ENCODE measurements at places on chromosomes 5 and 9. TPM values are rescaled to one million over a fixed set of nuclear protein-coding genes. Genes with fewer than 3 reads are reported as not detected.

The BRD3OS gene
- polyA plus RNA-seq = 22.8 TPM

The COMMD10 gene
- 62.5 TPM for polyA plus RNA-seq

The RECK gene
- polyA plus RNA-seq = 29.4 TPM

The DAB2 gene
- 204 TPM for polyA plus RNA-seq

The TRIM7 gene
- polyA plus RNA-seq = 0.13 TPM

The PCDHB9 gene
- polyA plus RNA-seq = 4.9 TPM

The PCDHB3 gene
- 2.6 TPM for polyA plus RNA-seq

The GDNF gene
- 12.9 TPM for polyA plus RNA-seq

The CCNI2 gene
- polyA plus RNA-seq = 2.6 TPM

The TEK gene
- 49.7 TPM for polyA plus RNA-seq

The PCDHGB4 gene
- polyA plus RNA-seq = 5.3 TPM

The GABRA1 gene
- polyA plus RNA-seq = not detected

The GCNT1 gene
- 4.8 TPM for polyA plus RNA-seq

The CSNK1A1 gene
- 188 TPM for polyA plus RNA-seq

The SLC36A3 gene
- not detected for polyA plus RNA-seq

The LVRN gene
- polyA plus RNA-seq = 0.58 TPM

The GRM6 gene
- polyA plus RNA-seq = 0.46 TPM

The FAM153A gene
- polyA plus RNA-seq = 0.29 TPM

The PHYHD1 gene
- polyA plus RNA-seq = 57.0 TPM

The SOWAHA gene
- polyA plus RNA-seq = 4.5 TPM

The SH3GL2 gene
- polyA plus RNA-seq = 6.4 TPM

The CD72 gene
- 2.4 TPM for polyA plus RNA-seq

The NR5A1 gene
- 0.11 TPM for polyA plus RNA-seq

The SGTB gene
- polyA plus RNA-seq = 8.6 TPM

The TMEM252 gene
- 6.4 TPM for polyA plus RNA-seq

The LCNL1 gene
- 0.12 TPM for polyA plus RNA-seq

The VAV2 gene
- 34.2 TPM for polyA plus RNA-seq

The ADGRD2 gene
- 0.17 TPM for polyA plus RNA-seq

The GAPT gene
- polyA plus RNA-seq = 1.7 TPM

The CXCL14 gene
- polyA plus RNA-seq = 36.6 TPM

The SLC34A3 gene
- polyA plus RNA-seq = 6.0 TPM

The KIF12 gene
- 134 TPM for polyA plus RNA-seq

The IFNW1 gene
- polyA plus RNA-seq = not detected

The SMIM33 gene
- not detected for polyA plus RNA-seq

The SEMA5A gene
- polyA plus RNA-seq = 40.9 TPM

The WWC1 gene
- polyA plus RNA-seq = 89.7 TPM

The NCS1 gene
- 25.8 TPM for polyA plus RNA-seq

The IL17B gene
- polyA plus RNA-seq = 1.6 TPM

The ADRA1B gene
- 2.3 TPM for polyA plus RNA-seq

The CCT5 gene
- 304 TPM for polyA plus RNA-seq

The SPATA31A7 gene
- not detected for polyA plus RNA-seq

The ODF2 gene
- polyA plus RNA-seq = 43.7 TPM

The SPATA31D4 gene
- polyA plus RNA-seq = not detected

The CCL27 gene
- polyA plus RNA-seq = 0.50 TPM

The SH2D3C gene
- polyA plus RNA-seq = 15.1 TPM

Measured in right renal cortex interstitium (tissue), 3 donors.